ENCODE measurements at places on chromosomes 16 and 17.

- no peak for DNase-seq
Observed at GRCh38 chr16:85065099-85065498, 37.5 kb downstream of the KIAA0513 start.

GRCh38 chr17:64443086-64443760 is 5.7 kb upstream of the MILR1 start:
- DNase-seq = no peak

GRCh38 chr16:52035436-52035835 is 511.5 kb downstream of the TOX3 start:
- no peak for DNase-seq

DNA sequence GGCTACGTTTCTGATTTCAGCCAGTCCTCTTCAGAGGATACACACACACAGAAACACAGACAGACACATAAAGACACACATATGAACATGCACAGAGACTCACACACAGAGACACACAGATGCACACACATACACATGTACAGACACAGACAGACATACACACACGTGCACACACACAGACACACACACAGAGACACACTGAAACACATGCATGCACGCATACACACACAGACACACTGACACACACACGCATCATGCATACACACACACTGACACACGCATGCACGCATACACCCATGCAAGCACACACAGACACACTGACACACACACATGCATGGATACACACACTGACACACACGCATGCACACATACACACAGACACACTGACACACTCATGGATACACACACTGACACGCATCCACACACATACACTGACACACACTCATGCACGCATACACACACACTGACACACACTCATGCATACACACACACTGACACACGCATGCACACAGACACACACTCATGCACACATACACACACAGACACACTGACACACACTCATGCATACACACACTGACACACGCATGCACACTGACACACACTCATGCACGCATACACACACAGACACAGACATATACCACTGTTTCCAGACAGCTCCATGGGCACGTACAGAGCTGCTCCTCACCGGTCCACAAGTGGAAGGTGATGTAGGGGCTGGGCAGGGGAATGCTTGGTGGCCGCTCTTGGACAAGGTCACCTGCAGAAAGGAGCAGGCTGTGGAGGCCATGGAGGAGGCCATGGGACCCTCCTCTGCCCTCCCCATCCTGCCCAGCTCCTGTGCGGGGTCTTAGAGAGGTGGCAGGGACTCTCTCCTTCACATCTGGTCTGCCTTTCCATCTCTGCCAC is 30.1 kb upstream of the MFSD6L start:
- no peak for DNase-seq

DNA sequence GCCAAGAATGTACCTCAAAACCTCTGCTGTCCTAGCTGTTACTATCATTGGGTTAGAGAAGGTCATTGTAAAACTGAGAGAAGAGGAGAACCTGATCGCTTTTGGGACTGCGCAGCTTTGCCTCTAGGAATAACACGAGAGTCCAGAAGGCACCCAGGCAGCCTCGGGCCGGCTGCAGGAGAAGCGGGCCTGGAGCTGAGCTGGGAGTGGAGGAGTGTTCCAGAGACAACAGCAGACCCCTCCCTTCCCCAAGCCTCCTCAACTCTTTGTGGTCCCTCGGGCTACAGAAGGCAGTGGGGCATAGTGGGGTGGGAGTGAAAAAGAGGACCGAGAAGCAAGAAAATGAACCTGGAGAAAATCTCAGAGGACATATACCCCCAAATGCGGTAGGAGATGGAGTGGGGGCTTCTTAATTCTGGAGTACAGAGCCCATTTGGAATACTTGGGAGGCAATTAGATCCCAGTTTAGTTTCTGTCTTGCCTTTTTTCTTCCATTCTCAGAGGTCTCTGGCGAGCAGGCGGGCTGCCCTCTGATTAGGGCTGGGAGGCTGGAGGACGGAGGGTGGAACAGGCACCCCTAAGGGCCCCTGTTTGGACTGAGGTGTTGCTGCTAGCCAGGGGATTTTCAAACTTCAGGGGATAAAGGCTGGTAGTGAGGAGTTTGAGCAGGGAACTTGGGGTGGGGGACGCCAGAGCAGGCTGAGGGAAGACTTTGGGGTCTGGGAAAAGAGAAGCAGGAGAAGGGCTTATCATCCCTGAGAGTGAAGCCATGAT is 13.3 kb upstream of the HOXB2 start:
- no peak for DNase-seq

- DNase-seq = peak; percentile 87
Observed at GRCh38 chr17:82863941-82864712, 24.3 kb upstream of the ZNF750 start.

- DNase-seq = no peak
Observed at GRCh38 chr17:38809828-38810227, 10.5 kb upstream of the PIP4K2B start.

DNA sequence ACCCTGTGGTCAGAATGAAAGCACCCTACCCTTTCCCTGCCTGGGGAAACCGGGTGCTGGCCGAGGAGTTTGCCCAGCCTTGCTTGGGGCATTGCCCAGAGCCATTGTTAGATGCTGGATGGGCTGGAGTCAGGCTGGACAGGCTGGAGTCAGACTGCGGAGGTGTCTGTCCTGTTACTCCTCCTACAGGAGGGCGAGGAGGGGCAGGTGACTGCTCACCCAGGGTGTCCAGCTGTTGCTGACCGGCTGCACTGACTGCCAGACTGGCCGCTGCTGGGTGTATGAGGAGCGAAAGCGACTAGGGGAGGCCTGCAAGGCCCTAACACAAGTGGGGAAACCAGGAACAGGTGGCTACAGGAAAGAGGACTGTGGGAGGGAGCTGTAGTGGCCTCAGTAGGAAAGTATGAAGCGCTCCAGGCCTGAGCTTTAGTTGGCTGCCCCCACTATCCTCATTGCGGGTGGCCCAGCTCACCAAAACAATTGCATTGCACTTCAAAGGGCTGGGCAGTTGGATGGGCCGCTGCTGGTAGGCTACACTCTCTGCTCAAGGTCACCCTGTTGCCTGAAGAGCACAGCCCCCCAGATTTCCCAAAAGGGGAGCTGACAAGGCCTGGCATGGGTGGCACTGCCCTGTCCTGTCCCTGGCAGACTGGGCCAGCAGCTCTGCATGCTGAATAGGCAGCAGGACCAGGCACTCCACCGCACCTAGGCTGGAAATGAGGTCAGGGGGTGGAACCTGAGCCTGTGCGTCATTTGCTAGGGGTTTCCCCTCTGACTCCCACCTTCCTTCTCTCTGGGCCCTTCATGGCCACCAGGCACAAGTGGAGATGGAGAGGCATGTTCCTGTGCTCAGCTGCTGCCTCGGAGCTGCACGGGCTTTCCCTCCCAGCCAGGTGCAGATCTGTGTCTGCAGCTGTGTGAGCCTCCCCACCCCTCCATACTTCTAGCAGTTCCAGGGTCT is 18.4 kb downstream of the LDHD start:
- peak; percentile 81 for DNase-seq

GRCh38 chr16:48824271-48824670 is 214.3 kb upstream of the N4BP1 start:
- DNase-seq = no peak

GRCh38 chr16:85296859-85297660 is 184.8 kb upstream of the CIBAR2 start:
- peak; percentile 58 for DNase-seq

DNA sequence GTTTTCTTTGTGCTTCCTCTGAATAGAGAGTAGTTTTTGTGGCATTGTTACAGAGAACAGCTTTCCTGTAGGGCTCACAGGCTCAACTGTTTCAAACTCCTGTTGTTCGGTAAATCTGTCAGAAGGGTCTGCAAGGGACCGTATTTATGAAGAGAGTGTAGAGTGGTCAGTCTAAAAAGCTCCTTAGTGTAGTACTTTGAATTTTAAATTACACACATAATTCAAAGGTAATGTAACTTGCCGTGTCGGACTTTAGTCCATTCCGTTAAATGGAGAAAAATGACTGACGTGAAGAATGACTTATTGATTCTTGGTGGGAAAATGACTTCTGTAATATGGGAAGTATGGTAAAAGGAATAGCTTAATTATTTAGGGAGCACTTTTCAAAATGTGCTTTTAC is 190.9 kb downstream of the WWOX start:
- DNase-seq = no peak

- DNase-seq = peak; percentile 27
Observed at GRCh38 chr17:37527249-37527851, 37.7 kb downstream of the DUSP14 start.

GRCh38 chr16:89565506-89566372 is 5.3 kb downstream of the RPL13 start:
- peak; percentile 66 for DNase-seq

- no peak for DNase-seq
Observed at GRCh38 chr17:83089328-83090132, 10.1 kb downstream of the METRNL start.

DNA sequence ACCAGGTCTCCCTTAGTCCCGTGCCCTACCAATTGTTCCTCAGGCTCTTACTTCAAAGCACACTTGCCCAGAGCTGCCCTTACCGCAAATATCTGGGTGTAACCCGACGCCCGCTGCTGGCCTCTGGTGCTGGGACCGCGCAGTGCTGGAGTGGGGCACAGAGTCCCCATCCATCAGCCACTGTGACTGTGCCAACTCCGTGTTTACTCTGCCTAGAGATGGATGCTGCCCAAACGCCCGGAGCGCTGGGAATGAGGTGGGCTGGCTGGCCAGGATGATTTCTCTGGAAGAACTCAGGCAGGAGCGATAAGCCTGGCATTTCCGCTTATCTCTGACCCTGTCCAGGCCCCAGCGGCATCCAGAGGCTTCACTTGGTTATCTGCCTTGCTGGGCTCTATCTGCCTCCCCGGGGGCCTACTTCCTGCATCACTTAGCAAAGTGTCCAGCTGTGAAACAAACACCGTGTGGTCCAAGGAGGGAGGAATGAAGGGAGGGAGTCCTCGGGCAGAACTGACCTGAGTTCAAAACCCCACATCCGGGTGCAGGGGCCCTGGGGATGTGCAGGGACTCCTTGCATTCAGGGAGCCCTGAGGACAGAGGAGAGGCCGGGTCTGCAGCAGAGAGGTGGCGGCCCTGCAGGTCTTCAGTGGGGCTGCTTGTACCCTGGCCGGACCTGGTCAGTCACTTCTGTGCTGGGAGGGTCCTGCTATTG is 9.4 kb upstream of the MYLK3 start:
- no peak for DNase-seq

DNA sequence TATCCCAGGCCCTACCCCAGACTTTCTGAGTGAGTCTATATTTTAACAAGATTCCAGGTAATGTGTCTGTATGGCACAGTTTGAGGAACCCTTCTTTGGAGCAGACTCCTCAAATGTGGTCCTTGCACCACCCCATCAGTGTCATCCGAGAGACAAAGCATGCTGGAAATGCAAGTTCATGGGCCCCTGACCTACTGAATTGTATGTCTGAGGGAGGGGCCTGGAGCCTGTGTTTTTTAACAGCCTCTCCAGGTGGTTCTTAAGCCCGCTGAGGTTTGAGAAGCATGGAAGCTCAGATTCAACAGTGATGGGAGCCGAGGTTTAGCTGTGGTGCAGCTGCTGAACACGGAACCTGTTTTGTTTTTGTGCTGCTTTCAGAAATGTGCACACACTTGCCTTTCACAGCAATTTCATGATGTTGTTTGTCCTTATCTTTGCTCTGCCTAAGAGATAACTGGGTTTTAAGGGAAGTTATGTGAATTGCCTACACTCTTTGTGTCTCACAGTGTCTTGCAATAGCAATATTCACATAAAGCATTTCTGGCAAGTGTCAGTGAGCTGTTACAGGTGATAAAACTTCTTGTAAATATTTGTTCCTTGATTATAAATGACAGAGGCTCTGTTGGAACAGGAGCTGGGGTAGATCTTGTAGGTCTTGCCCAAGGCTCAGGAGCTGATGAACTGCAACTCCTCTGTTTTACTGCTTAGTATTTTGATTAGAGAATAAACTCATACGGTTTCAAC is 32.0 kb upstream of the IL34 start:
- no peak for DNase-seq

DNA sequence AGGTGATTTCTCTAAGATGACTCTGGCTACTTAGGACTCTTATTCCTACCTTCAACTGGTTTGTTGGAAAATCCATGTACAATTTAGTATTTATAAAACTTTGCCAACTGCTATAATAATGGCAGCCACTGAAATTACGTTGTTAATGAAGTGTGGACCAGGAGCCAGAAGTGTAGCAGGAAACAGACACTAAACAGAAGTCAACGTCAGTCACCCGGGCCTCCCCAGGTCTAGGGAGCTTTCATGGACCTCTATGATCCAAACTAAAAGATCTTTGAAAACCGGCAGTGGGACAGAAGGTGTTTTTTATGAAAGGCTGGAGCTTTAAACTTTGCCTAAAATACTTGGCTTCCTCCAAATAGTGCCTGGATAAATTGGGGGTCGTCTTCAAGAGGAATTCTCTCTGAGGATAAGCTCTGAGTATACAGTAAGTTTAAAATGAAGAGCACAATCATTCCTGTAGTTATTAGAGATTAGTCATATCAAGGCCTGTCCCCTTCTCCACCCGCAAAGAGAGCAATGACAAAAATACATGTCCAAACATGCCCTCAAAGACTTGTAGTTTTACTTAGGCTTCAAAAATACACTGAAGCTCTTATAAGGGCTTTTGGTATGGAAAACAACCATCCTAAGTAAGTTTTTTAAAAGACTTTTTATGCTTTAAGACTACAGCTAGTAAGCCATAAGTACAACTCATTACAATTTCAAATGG is 34.6 kb downstream of the DCUN1D3 start:
- no peak for DNase-seq

- peak; percentile 40 for DNase-seq
Observed at GRCh38 chr17:66727634-66728570, 107.0 kb upstream of the CACNG5 start.

- no peak for DNase-seq
Observed at GRCh38 chr17:18859256-18859655, 1.3 kb downstream of the PRPSAP2 start.

- DNase-seq = no peak
Observed at GRCh38 chr16:73171380-73171779, 123.5 kb upstream of the ZFHX3 start.

DNA sequence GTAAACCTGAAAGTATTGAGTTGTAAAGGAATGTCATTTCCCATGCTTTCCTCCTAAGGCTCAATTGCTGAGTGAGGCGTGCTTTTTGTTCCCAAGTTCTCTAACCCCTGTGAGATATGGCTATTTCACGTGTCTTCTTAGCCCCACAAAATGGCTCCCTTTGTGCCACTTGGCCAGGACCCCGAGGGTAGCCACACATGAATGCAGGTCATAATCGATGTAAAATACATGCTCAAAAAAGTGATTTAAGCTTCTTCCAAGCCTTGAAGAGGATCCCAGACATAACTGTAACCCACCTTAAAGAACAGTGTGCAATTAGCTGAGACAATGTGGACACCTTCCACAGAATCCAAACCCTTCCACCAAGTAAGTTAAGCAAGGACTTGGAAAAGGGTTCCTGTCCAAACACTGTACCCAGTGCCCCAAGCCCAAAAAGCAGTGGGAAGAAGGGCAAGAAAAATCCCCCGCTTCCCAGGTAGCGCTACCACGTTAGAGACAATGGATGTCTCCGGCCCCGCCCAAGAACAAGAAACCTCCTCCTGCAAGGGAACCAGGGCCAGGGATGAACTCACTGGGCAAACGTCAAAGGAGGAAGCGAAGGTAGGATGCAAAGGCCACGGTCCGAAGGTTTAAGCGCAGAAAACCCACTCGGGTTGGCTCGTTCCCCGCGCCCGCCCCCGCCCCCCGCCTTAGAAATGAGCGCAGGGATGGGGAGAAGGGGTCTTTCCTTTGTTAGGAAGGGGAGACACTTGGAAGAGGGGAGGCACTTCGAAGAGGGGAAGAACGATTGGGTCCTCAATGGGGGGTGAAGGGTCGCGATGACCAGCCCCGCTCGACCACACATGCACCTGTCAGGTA is 1.2 kb downstream of the JPT1 start:
- peak; percentile 25 for DNase-seq

GRCh38 chr16:50609471-50609870 is 61.3 kb downstream of the NKD1 start:
- no peak for DNase-seq
